NK-92 treated with Interleukin-12 subunit alpha and Interleukin-12 subunit beta, amount 100 ng/mL, for 24 hours (cell line): ENCODE measurements at places on chromosomes 16 and 17.

DNA sequence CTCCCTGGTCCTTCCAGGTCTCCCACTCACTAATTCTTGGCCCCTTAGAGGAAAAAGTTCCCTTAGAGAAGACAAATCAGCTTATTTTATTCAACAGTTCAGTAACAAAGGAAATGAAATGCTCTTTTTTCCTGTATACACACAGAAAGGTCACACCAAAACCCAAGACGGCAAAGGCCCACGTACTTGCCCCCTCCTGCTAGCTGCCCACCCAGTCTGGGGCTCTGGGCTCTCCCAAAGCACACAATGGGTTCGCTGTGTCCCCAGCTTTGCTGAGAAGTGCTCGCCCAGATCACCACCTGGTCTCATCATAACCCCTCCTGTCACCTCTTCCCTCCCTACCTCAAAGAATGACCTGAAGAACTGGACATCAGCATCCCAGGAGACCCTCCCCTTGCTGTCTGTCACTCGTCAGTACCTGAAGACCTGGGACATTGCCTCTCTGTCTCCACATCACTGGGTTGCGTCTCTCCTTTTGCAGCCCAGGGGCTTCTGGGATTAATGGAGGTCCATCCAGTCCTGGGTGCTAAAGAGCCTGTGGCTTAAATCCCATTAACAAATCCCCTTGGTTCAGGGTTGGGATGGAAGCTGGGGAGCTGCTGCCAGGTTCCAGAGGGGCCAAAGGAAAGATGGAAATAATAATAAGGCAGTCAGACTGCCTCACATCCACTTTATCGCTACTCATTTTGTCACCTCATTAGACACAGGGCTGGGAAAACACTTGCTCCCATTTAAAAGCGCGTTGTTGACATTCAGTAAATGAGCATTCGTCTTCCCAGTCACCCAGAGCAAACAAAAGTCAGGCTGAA, 3.3 kb downstream of the SLC6A4 start:
- no peak for DNase-seq

GRCh38 chr16:20241321-20241720, 86.0 kb downstream of the GP2 start:
- no peak for DNase-seq

DNA sequence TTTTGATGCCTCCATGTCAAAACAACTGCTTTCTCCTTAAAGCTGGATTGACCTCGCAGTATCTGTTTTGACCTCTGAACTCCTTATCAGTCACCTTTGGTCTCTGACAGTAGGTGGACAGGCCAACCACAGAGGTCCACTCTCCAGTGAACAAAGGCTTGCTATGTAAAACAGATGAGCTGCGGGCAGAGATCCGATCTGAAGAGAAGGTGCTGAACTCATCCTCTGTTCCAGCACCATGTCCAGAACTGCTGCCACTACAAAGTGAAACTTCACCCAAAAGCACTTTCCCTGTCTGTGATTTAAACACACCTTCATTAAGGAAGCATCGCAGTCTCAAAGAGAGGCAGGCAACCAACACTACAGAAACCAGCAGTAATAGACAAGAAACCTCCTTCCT, 117.3 kb upstream of the CORO6 start:
- DNase-seq = no peak

DNA sequence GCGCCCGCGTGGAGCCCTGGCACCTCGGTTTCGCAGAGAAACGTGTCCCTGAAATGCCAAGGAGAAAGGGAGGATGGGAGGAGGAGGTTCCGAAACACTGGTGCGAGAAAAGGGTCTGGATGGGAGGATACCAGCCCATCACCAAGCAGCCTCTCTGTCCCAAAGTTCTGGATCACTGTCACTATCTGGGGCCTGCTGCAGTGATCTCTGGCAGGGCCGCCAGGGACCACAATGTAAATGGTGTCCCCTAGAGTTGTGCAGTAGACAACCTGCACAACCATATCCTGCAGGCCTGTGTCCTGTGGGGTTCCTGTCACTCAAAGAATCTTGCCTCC, 229.3 kb downstream of the C16orf78 start:
- DNase-seq = no peak

GRCh38 chr17:17792551-17793377, 44.0 kb downstream of the SREBF1 start:
- no peak for DNase-seq

DNA sequence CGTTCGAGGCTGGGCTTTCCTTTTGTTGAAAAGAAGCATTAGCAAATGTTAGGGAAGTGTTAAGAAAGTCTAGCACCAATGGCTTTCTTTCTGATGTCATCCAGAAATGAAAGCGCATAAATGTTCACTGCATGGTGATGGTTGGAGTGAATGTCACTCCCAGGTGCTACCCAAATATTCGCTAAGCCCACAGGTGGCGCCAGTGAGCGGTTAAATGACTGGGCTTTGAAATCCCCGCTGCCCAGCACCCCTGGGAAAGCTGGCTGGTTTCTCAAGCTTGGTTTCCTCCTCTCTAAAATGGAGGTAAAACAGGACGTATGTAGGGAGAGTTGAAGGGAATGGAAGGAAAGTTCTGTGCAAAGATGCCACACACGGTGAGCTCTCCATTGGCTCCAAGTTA, 104.4 kb downstream of the IRX5 start:
- DNase-seq = peak; percentile 9

GRCh38 chr16:83470416-83470815, 337.4 kb upstream of the HSBP1 start:
- DNase-seq = no peak

- no peak for DNase-seq
Observed at GRCh38 chr16:15779664-15780351, 77.0 kb downstream of the MYH11 start.

DNA sequence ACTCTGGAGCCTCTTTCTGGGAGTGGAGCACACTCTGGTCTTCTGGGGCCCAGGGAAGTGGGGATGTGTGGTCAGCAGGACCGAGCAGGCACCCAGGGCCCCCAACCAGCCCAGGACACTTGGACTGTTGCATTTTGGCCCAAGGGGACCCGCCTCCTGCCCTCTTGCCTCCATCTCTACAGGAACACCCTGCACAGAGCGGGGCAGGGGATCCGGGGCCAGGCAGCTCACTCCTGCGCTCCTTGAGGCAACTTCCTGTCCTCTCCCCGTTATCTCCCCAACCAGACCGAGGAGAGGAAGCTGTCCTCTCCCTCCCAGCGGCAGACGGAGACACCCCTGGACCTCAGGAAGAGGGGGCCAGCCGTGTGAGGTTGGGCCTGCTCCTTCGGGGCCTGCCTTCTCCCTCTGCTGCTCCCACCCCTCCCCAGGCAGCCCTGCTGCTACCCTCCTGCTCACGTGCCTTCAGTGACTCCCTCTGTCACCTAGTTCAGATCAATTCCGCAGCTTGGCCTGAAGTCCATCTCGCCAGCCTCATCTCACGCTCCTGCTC, 10.0 kb upstream of the ATP2A3 start:
- no peak for DNase-seq

DNA sequence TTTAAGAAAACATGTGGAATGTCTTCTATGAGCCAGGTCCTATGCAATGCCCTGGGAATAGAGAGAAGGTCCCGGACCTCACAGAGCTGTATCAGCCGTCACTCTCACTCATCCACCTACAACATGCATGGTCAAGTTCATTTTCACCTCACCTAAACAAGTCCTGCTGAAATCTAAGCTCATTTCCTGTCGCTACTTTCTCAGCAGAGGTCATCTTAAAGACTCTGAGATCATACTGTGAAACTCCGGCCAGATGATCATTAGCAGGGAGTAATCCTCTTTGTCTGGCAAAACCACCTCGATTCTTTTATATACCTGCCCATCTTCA, 66.2 kb upstream of the LYRM9 start:
- no peak for DNase-seq

DNA sequence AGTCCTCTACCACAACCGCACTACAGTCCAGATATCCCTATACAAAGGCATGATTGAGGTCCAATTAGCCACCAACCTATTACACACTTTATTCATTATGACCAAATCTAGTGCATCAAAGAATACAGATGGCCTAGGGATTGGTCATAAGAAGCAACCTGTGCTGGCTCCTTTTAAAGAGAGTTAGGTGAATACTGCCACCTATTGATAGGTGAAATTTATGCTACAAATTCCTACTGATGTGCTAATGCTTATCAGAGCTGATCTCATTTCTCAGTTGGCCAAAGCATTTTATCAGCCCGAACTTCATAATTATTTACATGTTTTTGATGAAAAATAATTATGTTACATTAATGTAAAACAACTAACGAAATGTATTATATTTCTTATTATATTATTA, 166.3 kb downstream of the ANKFN1 start:
- DNase-seq = no peak
